ENCODE measurements at places on chromosomes 1 and 21.

GRCh38 chr1:30911059-30911954, 2.7 kb upstream of the SDC3 start:
- DNase-seq, result peak; percentile 71

DNA sequence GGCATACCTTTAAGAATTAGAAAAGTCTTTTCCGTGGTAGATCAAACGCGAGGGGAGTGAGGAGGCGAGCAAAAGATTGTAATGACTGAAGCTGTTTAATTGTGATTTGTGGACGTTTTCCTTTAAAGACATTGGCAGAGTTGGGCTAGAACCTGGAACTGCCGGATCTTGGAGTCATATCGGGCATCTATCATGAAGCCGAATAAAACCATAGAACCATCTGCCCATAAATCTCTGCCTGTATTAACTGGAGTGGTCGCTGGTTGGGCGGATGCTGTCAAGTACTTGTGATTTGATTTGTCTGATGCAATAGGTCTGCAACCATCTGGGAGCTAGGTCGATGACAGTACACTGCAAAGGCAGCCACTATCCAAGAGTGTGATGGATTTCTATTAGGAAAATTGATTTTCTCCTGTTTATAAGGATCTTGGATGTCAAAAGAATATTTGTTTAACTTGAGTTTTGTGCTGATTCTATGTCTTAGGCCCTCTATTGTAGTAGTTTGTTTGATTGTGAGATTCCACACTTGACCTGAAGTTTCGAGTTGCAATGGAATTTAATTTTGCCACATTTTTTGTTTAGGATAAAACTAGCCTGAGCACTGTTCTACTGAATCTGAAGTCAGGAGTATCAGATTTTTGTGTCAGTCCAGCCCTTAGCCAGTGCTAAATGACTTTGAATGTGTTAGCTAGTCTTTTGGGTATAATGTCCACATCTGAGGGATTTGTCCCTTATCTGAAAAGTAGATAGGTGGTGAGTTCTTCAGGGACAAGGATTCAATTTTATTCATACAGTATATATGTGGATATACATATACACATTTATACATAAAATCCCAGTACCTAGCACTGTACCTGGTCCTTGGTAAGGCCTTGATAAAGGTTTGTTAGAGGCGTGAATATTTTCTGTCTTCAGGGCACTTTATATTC, 1.2 kb downstream of the SARS1 start:
- peak; percentile 61 for DNase-seq

GRCh38 chr1:206717674-206717989, 32.9 kb downstream of the MAPKAPK2 start:
- no peak for DNase-seq

DNA sequence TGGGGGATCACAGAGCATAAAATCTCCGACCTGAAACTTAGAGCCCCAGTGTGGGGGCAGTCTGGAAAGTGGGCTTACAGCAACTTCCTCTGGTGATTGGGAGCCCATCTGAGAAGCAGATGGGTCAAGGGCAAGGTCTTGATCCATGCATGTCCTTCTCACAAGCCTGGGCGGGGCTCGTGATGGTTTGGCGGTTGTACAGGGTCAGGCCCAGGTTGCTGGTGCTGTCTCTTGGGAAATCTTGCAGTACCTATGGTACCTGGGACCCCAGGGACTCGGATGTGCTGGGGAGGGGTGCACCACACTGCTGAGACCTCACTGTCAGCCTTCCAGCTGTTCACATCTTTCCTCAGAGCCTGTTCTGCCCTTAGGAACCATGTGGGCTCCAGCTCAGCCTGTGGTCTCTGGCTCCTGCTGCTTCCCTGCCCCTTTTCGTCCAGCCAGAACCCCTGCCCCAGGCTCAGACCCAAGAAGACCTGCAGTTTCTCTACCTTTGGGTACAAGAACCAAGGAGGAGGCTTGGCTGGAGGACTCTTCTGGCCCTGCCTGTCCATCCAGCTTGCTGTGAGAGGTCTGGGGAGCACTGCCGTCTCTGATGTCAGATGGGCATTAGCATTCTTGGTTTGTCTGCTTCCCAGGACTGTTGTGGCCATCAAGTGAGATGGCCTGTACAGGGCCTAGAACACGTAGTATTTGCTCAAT, 24.5 kb downstream of the WNT4 start:
- peak; percentile 60 for DNase-seq

- no peak for DNase-seq
Observed at GRCh38 chr1:8905582-8906191, 27.2 kb upstream of the ENO1 start.

DNA sequence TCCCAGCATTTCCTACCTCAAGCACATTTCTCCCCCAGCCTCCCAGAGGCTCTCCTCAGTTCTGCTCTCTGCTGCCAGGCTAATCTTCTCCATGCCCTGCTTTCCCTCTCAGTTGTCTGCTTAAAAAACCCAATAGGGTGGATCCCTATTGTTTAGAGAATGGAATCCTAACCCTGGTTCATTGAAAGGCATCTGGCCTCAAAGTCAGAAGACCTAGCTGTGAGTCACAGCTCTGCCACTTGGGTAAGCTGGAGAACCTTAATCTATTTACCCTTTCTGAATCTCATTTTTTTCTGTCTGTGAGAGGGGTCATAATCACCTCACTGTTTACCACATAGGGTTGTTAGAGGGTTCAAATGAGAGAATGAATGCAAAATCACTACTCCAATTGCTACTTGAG, 12.5 kb upstream of the MYOC start:
- no peak for DNase-seq

DNA sequence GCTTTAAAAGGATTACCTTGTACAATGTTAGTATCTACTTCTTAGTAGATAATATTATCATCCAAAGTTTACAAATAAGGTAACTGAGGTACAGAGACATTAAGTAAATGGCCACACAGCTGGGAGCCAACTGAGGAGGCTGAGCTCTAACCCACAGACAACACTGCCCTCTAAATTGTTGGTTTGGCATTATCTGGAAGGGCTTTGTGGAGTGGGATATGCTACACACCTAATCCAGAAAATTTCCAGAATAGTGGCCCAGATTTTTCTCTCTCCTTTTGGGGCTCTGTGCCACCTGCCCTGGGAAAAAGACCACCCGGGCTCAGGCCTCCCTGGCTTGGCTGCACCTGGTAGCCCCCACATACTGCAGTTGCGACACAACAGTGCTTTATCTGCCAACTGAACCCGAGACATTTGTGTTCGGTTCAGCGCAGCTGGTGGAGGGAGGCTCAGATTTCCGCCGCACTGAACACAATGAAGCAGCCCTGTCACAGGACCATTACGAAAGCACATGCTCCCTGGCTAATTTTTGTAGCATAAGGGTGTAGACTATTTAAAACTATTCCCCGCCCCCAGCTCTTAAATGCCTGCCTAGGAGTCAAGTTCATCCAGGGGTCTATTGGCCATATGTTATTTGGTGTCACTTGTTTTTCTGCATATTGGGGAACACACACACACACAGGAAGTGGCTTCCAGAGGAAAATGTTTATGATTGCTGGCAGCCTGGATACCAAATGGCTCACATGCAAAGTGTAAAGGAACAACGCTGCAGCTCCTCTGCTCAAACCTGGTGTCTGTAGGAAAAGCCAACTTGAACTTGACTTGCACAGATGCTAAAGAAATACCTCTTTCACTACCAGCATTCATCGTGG, 92.3 kb upstream of the ESRRG start:
- DNase-seq, result no peak

GRCh38 chr1:24516506-24516905, 13.9 kb downstream of the RCAN3 start:
- DNase-seq, result no peak

- DNase-seq, result no peak
Observed at GRCh38 chr21:32021319-32021994, 148.6 kb downstream of the HUNK start.

DNA sequence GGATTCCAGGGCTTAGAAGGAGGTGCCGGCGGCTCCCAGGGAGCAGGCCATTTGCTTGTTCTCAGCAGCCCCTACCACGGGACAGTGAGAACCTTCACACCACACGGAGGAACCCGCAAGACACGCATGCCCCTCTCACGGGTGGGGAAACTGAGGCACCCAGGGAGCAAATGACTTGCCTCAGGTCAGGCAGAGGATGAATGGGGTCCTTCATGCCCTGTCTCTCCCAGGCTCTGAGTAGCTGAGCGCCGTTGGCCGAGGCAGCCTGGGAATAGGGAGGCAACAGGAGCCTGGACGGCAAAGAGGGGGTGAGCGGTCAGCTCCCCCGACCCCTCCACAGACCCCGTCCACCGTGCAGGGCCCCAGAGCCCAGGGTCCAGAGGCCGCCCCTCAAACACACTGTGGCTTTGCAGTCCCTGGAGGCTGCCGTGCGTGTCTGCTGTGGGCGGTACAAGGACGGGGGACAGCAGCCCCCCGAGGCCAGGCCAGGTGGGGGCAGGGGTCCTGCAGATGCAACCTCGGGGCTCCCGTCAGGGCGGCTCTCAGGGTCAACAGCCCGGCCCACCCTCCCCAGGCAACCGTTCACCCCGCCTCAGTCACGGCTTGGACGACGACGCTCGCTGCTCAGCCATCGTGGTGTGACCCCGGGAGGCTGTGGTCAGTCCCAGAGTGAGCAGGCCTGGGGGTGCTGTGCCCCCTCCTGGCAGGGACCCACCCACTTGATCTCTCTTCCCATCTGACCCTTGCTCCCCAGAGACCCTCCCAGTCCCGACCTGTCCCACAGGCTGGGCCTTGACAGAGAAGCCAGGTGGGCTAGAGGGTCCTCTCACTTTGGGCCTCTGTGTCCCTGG, 15.8 kb upstream of the COL6A2 start:
- no peak for DNase-seq

DNA sequence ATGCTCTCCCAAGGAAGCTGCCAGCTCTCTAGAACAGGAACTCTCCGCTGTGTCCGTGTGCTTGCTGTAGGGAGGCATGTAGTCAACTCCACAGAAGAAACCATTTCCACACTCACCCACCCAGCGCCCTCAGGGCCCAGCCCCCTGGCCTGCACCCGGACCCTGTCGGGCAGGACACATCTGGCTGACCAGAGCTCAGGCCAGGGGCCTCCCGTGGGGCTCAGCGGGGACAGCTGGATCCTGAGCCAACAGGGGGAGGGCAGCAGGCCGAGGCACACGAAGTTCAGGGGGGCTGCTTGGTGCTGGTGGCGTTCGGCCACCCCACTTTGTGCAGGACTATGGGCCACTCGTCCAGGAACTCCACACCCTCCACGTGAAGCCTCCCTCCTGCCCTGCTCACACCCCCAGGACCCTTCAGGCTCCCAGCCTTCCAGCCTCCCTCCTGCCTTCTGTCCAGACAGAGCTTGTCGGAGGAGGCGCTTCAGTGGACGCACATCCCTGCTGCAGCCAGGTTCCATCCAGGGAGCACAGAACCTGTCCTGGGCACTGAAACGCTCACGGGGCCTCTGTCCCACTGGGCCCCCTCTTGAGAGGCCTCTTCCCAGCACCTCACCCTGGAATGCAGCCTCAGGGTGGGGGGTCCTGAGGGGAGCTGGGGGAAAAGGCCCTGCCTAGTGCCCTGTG, 15.0 kb upstream of the FAAP20 start:
- no peak for DNase-seq

DNA sequence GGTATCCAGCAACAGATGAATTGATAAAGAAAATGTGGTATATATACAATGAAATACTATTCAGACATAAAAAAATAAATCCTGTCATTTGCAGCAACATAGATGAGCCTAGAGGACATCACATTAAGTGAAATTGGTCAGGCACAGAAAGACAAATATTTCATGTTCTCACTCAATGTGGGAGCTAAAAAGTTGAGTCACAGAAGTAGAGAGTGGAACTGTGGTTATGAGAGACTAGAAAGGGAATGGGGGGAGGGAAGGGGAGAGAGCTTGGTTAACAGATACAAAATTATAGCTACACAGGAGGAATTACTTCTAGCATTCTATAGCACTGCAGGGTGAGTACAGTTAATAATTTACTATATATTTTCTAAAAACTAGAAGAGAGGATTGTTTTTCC, 37.1 kb upstream of the SERPINC1 start:
- DNase-seq, result no peak

- DNase-seq, result no peak
Observed at GRCh38 chr1:54967372-54967771, 13.1 kb upstream of the TMEM61 start.

DNA sequence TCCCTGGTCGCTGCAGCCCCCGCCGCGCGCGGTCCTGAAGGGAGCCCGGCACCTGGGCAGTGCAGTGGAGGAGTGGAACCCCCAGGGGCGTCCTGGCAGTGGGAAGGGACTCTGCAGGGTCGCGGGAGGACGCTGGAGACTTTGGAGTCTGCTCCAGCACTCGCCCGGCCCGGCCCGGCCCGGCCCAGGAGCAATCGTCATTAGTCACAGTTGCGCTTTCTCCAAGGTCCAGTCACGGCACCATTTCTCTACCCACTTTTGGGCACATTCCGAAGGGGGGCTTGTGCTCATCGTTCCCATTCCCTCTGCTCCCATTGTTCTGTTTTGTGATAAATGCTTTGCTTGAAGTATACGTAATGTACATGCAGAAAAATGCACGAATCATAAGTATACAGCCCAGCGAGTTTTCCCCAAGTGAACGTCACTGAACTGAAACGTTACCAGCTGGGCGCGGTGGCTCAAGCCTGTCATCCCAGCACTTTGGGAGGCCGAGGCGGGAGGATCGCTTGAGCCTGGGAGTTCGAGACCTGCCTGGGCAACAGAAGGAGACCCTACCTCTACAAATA, 999 bp downstream of the THAP3 start:
- DNase-seq, result peak; percentile 36

GRCh38 chr1:32276032-32276782, 15.7 kb upstream of the HDAC1 start:
- DNase-seq, result no peak

GRCh38 chr1:228157729-228158126, 7.9 kb upstream of the IBA57 start:
- no peak for DNase-seq

DNA sequence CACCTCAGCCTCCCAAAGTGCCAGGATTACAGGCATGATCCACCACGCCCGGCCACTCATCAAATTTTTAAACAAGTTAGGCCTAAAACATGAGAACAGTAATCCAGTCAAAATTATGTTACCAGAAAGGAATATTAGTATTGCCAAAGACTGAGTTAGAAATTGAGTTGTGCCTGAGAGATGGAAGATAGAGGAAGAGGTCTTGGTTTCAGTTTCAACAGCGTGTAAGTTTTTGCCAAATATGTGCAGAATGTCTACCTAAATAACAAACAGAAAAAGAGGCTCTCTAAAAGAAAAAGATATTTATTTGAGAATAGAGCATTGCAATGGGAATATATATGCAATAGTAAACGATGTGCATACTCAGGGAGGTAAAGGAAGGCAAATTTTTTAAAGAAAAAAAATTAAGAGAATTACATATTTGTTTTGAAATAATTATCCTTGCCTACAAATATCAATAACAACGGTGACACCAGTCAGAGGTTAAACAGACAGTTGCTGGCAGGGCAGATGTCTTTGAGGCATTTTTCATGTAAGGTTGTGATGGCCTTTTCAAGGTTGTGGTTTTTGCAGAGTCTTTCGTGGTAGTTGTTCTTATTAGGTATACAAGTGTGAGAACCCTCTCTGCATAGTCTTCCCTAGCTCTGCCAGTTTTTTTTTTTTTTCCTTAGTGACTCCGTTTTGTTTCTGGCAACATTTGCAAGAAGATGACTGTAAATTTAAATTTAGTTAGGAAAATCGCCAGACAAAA, 2.2 kb upstream of the CD1B start:
- no peak for DNase-seq

Data from GM12865 (cell line).